NCI-H69 (cell line): ENCODE measurements at places on chromosomes 4 and X.

GRCh38 chr4:13515268-13515667, 29.0 kb downstream of the NKX3-2 start:
- DNase-seq: peak; percentile 82

- DNase-seq: no peak
Observed at GRCh38 chr4:99625369-99625768, 32.3 kb downstream of the C4orf54 start.

DNA sequence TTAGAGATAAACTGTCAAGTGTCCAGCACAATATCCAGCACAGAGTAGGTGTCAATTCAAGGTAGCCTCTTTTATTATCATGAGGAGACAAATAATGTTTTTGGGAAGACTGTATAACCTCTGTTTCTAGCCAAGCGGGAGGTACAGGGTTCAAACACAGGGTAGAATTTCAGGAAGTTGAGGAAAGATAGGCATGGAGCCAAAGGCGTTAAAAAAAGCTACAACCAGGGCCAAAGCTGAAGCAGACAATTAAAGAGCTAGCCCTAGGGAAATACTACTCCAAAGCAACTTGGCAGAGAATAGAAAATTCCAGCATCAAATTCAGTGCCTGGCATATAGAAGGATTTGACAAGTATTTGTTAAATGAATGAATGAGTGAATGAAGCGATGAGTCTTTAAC, 40.0 kb upstream of the CASK start:
- DNase-seq: no peak

- DNase-seq: no peak
Observed at GRCh38 chrX:9654929-9655328, 110.7 kb downstream of the GPR143 start.

GRCh38 chrX:153519569-153520286, 2.3 kb downstream of the ATP2B3 start:
- peak; percentile 62 for DNase-seq

GRCh38 chr4:175444512-175444911, 367.6 kb downstream of the GPM6A start:
- DNase-seq: no peak

DNA sequence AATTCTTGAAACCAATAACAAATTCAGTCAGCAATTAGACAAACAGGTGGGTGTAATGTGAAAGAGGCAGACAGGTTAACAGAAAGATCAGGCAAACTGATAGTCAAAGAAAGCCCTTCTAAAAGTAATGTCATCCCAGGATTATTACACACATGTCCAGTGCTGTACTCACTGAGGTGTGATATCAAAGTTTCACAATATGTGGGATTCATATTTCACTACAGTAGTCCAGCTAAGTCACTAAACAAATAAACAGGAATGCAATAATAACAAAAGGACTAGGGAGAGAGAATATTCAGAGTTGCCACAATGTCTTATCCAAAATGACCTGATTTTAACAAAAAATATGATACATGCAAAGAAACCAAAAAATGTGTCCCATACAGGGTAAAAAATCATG, 787.5 kb downstream of the FSTL5 start:
- no peak for DNase-seq

GRCh38 chr4:84648178-84648577, 65.3 kb downstream of the CDS1 start:
- DNase-seq: no peak

GRCh38 chrX:136165406-136165805, 18.1 kb downstream of the FHL1 start:
- DNase-seq: peak; percentile 32

DNA sequence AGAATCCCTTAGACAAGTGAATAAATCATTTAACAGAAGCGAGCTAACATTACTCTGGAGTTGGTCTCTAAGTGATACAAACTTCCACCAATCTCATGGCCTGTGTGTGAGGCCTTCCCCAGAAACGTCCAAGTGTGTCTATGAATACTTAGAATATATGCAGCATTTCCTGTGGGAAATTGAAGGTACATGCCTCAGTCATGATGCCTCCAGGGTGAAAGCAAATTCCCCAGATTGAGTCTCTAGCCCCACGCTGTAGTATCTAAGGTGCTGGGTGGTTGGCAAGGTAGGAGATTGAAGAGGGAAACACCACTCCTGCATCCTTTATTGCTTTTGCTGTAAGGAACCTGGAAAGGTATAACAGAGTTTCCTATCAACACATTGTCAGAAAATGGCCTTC, 113.8 kb downstream of the IL13RA2 start:
- DNase-seq: no peak

DNA sequence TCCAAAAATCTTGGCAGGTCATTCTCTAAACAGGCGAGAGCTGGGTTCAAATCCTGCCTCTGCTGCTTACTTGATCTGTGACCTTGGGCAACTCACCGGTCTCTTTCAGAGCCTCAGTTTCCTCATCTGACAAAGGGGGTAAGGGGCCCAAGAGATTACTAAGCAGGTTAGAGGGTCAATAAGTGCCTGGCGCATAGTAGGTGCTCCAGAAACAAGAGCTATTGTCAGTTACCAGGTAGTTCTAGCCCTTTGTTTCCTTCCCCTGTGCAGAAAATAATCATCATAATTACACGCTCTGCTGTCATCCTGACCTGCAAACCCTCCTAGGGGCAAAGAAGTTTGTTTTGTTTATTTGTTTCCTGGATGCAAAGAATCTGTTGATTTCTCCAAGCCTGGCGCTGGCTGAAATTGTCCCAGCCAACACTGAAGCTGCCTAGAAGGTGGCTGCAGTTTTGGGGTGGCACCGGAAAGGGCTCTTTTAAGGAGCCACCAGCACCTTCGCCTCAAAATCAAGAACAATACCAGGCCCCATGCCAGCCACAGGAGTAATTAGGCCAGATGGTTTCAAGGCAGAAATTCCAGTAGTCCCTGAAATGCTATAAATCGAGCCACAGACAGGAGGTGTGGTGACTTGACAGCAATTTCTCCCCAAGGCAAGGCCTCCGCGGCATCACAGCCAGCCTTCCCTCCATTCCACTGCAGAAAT, 10.2 kb upstream of the KIAA0232 start:
- DNase-seq: peak; percentile 77

DNA sequence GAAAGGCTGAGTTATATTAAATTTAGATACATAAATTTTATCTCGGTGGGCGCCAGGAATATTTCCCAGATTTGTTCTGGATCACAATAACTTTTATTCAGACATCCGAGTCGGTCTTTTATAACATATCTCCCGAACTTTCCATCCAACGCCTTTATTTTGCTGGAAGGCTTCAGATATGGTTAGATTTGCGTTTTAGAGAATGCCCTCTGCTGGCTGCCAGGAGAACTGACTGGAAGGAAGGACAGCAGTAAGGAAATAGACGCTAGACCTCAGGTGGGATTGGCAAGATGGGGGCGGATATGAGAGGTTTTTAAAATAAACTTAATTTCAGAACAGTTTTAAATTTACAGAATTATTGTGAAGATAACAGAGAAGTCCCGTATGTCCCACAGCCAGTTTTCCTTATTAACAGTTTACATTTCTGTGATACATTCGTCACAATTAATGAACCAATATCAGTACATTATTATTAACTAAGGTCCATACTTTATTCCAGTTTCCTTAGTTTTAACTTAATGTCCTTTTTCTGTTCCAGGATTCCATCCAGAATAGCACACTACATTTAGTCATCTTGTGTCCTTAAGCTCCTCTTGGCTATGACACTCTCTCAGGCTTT, 4.6 kb upstream of the KANTR start:
- DNase-seq: peak; percentile 79

DNA sequence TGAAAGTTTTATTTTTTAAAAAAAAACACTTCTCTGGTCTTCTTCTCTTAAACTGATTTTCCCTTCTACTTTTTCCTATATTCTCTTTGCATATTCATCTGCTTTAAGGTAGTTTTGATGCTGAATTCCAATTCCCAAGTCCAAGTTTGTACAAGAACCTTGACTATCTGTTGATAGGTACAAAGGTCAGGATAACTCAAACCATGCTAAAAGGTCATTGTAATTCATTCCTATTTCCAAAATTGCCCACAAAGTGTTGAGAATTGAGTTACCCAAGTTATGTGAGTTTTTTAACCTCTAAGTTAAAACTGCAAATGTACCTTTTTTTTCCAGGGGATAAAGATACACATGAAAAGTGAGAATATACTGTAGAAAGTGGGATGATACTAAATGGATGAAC, 46.1 kb upstream of the TMEM192 start:
- DNase-seq: no peak

GRCh38 chrX:131783555-131784308, 239.4 kb upstream of the STK26 start:
- no peak for DNase-seq

DNA sequence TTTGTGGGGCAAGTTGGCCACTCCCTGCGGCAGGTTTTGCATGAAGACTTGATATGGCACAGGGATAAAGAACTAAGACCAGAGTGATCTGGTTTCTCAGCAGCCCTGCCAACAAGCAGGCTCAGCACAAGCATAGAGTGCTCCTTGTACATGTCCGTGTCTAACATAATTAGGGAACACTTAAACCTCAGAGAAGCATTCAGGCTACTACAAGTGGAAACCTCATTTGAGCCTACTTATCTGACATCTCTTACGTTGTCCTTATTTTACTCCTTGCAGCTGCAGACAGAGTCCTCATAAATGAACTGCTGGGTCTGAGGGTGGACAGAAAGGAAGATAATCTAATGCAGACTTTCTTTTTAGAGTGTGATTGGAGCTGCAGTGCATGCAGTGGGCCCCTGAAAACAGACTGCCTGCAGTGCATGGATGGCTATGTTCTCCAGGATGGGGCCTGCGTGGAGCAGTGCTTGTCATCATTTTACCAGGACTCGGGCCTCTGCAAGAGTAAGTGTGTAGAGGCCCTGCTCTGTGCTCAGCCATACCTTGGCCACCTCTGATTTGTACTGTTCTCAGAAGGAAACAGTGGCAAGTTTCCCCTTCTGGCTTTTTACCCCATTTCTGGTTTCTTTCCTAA, 179.1 kb upstream of the ANXA3 start:
- no peak for DNase-seq

GRCh38 chrX:111869639-111870034, 6.3 kb upstream of the TRPC5OS start:
- peak; percentile 67 for DNase-seq

DNA sequence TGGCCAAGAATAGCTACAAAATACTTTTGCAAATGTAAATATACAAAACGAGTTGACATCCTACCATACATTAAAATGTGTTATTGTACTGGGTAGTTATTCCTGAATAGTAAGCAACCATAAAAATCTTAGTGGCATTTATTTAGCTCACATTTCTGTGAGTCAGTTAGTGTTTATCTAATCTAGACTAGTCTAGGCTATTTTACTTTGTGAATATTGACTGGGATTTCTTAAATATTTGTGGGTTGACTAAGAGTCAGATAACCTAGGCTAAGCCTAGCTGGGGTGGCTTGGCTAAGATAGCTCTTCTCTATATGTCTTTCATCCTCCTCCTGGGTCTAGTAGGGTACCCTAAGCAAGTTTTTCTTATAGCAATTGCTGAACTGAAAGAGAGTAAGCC, 543.8 kb upstream of the DIAPH2 start:
- DNase-seq: no peak

DNA sequence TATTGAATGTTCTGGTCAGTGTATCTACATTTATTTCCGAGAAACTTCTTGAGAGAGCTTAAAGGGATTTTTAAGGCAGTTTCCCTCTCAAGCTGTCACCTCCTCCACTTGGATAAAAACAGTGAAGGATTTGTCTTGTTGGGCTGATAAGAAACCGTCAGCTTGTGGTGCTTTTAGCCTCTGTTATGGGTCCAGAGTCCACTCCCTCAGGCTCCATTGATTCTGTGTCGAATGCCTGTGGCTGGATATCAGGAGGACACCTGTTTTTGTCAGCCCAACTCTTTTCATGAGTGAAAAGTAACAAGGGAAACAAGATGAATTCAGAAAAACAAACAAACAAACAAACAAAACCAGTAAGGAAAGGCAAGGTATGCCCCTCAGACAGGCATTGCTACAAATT, 12.4 kb downstream of the CLCN4 start:
- DNase-seq: no peak

GRCh38 chrX:153818571-153819383, 11.6 kb downstream of the PDZD4 start:
- DNase-seq: peak; percentile 78
